ENCODE measurements at places on chromosomes 4 and X. TPM values are rescaled to one million over a fixed set of nuclear protein-coding genes. Genes with fewer than 3 reads are reported as not detected.

DNA sequence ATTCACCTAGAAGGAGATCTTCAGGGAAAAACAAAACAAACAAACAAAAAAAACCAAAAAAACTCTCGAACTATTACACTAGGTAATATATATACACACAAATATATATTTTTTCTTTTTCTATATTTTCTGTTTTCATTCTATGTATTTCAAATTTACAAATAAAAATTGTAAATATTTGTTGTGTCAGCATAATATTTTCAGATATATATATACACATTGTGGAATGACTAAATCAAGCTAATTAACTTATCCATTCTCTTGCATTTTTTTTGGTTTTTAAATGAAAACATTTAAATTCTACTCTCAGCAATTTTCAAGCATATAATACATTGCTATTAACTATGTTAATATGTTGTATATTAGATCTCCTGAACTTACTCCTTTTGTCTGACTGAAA lies 762.0 kb upstream of the PCDH10 start:
- H3K4me3 ChIP-seq: no peak overlapping the region
- no peaks in the 10 kb centered on the region for H3K36me3 ChIP-seq
- H3K4me1 ChIP-seq: no peaks in the 10 kb centered on the region
- DNase-seq: no peak
- no peaks in the 10 kb centered on the region for H3K27me3 ChIP-seq
- no peak overlapping the region for H3K27ac ChIP-seq

DNA sequence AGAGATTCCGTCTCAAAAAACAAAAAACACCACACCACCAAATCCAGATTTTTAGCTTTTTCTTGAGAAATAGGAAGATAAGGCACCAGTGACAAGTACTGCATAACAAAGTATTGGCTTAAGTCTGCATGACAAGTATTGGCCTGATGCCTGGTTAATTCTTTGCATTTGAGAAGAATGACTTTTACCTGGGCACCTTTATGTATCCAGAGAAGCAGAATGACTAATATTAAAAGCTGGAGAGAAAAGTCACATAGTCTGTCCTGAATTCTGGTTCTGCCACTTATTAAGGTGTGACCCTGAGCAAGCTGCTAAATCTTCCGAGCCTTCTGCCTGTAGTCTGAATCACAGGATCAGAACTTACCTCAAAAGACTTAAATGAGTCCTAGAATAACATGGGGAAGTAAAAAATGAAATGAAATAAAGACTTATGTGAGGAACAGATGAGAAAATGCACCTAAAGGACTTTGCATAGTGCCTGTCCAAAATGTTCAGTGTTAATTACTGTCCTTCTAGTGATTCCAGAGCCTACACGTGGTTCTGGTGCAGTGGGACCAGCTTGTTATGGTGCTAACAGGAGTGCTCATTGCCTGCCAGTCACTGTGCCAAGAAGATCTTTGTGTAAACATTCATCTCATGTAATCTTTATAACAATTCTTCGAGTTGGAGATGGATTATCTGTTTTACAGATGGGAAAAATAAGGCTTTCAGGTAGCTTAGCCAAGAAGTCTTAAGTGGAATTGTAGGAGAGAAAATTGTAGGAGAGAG lies 31.6 kb downstream of the UGDH start:
- DNase-seq: no peak
- H3K4me3 ChIP-seq: no peak overlapping the region
- no peak overlapping the region for H3K27ac ChIP-seq
- no peaks in the 10 kb centered on the region for H3K27me3 ChIP-seq
- H3K4me1 ChIP-seq: no peaks in the 10 kb centered on the region

DNA sequence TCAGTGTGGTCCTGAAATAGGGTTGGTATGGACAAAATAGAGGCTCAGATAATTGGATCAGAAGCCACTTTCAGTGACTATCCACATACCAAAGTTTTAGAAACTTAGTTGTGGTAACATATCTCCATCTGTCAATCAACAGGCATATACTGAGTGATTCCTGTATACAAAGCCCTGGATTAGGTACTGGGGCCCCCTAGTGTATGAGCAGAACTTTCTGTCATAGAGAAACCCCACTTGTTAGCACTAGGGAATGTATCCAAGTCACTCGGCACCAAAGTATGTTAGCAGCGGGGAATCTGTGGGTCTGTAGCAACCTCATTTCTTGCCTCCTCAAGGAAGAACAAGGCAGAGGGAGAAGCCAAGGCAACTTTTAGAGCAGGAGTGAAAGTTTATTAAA lies 50.7 kb downstream of the MAP7D3 start:
- H3K36me3 ChIP-seq: no peaks in the 10 kb centered on the region
- no peak overlapping the region for H3K4me3 ChIP-seq
- H3K4me1 ChIP-seq: peaks cover 13% of the 10 kb centered on the region
- H3K27ac ChIP-seq: no peak overlapping the region
- DNase-seq: peak; percentile 45

DNA sequence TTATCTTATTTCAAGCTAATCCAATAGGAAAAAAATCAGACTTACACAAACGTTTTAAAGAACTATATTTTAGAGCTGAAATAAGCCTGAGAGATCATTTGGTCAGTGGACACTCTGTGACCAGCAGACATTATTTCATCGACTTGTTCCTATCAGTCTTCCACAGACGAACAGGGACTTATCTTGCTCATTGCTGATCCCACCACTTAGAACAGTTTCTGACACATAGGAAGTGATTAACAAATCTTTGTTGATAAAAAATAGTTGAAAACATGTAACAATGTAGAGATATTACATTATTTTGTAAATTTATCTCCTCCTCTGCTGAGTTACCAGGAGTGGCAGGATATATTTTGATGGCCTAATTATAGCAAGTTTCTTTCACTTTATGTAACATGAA lies 65.8 kb downstream of the TAPT1 start:
- no peaks in the 10 kb centered on the region for H3K36me3 ChIP-seq
- DNase-seq: peak; percentile 76
- H3K4me3 ChIP-seq: no peak overlapping the region
- H3K27ac ChIP-seq: peak overlapping the region; percentile 49

- H3K27ac ChIP-seq: no peak overlapping the region
- peaks cover 11% of the 10 kb centered on the region for H3K4me1 ChIP-seq
- no peak for DNase-seq
- H3K4me3 ChIP-seq: no peak overlapping the region
- no peaks in the 10 kb centered on the region for H3K27me3 ChIP-seq
Observed at GRCh38 chr4:136558940-136559494, 973.3 kb downstream of the PCDH18 start.

DNA sequence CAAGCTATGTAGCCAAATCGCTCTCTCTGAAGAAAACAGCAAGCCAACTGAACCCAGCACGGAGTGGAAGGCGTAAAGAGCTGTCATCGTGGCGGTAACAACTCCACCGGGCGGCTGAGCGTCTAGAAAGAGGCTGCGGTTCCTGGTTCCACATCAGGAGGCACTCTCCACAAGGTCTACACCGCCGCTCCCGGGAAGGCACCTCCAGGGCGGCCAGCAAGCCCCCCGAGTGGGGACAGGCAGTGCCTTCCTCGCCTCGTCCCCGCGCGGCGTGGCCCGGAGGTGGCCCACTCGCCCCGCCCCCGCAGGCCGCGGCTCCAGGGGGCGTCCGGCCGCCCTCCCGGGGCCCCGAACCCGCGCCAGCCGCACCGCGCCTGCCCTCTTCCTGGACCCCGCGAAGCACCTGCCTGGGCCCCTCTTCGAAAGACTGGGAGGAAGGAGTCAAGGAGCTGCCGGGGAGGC lies 755 bp downstream of the KLHL8 start:
- peak overlapping the region; percentile 50 for H3K27ac ChIP-seq
- H3K27me3 ChIP-seq: no peaks in the 10 kb centered on the region
- H3K4me3 ChIP-seq: peak overlapping the region; percentile 86
- DNase-seq: no peak

GRCh38 chr4:8352368-8353157 lies 83.0 kb downstream of the HTRA3 start:
- no peaks in the 10 kb centered on the region for H3K36me3 ChIP-seq
- no peaks in the 10 kb centered on the region for H3K4me1 ChIP-seq
- H3K27ac ChIP-seq: no peak overlapping the region
- H3K27me3 ChIP-seq: peaks cover 5% of the 10 kb centered on the region
- no peak for DNase-seq

DNA sequence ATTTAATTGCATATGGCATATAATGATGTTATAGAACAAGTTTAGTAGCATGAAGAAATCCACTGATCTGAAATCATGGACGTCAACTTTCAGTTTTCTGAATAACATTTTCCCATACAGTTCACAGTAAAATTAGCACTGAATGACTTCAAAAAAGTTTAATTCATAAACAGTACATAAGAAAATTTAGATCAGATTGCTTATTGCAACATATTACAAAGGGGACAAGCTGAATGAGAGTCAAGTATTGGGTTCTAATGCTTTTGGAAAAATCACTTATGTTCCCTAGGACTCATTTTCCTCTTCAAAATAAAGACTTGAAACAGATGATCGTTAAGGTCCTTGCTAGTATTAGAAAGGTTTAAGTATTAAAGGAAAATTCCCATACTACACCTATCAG lies 898.3 kb upstream of the INTU start:
- no peak overlapping the region for H3K4me3 ChIP-seq
- DNase-seq: no peak
- no peaks in the 10 kb centered on the region for H3K36me3 ChIP-seq
- no peak overlapping the region for H3K27ac ChIP-seq
- H3K27me3 ChIP-seq: no peaks in the 10 kb centered on the region

DNA sequence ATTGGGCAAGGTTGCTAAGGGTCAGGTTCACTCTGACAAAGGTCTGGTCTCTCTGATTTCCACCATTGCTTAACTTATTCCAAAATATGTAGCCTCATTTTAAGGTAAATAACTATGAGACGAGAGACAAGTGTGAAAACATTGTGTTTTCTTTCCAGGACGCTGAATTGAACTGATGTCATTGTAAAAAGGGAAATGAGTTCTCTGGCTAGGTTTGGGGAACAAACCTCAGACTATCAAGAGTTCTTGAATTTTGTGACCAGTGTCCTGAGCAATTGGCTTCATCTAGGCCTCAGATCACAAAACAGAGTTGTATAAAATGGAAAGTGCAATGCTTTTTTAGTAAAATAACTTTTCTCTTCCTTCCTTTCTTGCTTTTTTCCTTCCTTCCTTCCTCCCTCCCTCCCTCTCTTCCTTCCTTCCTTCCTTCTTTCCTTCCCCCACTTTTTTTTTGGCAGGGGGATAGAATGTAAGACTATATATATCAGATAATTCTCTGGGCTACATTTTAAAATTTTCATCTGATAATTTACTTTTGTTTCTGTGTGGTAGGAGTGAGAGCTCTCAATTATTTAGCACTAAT lies 30.8 kb upstream of the CXCL8 start:
- peaks cover 45% of the 10 kb centered on the region for H3K4me1 ChIP-seq
- DNase-seq: no peak
- no peak overlapping the region for H3K4me3 ChIP-seq

DNA sequence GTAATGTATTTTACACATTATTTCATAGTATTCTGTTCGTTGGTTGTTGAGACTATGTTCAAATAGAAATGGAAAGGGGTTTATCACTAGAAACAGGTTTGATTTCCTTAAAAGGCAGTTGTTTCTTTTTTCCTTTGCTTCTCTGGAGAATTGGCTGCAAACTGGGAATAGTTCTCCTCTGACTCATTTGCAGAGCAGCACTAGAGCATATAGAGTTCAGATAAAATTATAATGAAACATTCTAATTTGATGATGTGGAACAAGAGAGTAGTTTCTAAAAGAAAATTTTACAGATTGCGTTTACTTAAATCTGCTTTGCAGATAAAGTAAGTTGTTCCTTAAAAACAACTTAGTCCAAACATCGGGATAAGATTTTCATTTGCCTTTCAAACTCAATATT lies 29.7 kb downstream of the SYNPO2 start:
- H3K36me3 ChIP-seq: no peaks in the 10 kb centered on the region
- H3K4me3 ChIP-seq: no peak overlapping the region
- H3K27ac ChIP-seq: peak overlapping the region; percentile 71
- peaks cover 17% of the 10 kb centered on the region for H3K4me1 ChIP-seq

DNA sequence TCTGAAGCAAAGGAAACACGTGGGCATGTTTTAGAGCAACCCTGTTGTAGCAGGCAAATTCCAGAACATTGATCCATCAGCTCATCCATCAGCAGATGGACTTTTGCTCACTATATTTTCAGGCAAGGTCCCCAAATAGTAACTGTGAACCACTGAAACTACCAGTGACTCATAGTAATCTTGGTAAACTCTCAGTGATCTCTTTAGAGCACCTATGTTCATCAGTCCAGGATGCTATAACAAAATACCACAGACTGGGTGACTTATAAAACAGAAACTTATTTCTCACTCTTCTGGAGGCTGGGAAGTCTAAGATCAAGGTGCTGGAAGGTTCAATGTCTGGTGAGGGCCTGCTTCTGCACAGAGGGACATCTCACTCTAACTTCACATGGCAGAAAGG lies 28.9 kb upstream of the BTC start:
- no peak overlapping the region for H3K27ac ChIP-seq
- H3K36me3 ChIP-seq: no peaks in the 10 kb centered on the region
- H3K27me3 ChIP-seq: no peaks in the 10 kb centered on the region
- no peaks in the 10 kb centered on the region for H3K4me1 ChIP-seq

DNA sequence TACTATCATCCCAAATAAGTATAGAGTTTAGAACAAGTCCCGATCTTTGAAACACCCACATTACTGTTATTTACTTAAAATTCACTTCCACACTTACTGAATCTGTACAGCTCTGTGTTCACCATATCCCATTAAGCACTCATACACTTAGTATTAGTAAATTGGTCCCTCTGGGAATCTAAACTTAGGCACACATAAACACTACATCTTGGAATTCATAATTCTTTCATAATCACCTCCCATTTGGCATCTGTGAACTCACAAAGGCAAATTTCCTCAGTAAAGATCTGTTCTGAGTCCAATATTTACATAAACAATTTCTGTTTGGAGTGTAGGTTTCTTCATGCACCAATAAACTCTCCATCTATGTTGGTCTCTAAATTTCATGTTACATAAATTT lies 52.6 kb upstream of the PPARGC1A start:
- no peak overlapping the region for H3K27ac ChIP-seq
- H3K4me3 ChIP-seq: no peak overlapping the region
- DNase-seq: no peak
- no peaks in the 10 kb centered on the region for H3K27me3 ChIP-seq
- H3K4me1 ChIP-seq: no peaks in the 10 kb centered on the region
- no peaks in the 10 kb centered on the region for H3K36me3 ChIP-seq

DNA sequence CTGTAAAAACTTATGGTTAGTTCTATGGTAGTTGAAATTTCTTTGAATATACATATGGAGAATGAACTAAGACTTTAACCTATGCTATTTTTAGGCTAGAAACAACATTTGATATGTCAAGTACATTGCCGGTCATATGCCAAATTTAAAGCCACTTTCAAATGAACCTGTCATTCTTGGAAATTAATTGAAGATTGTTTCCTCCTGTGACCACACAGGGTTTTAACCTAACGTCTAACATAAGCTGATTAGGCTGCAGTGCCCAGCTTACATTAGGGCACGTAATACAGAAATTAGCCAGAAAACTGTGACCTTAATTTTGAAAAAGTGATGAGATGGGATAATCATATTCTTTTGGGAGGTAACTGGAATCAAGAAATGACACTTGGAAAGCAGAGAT lies 645.9 kb downstream of the FSTL5 start:
- no peaks in the 10 kb centered on the region for H3K36me3 ChIP-seq
- H3K4me1 ChIP-seq: no peaks in the 10 kb centered on the region
- H3K27me3 ChIP-seq: no peaks in the 10 kb centered on the region
- no peak for DNase-seq

NR3C2 gene
- 16.4 TPM for total RNA-seq

SUPT20HL1 gene
- total RNA-seq: not detected

ADH6 gene
- not detected for total RNA-seq

Measured in endothelial cell of umbilical vein (primary cell).